Glutamatergic neuron (in vitro differentiated cells): ENCODE measurements at places on chromosomes 12 and 14. TPM values are rescaled to one million over a fixed set of nuclear protein-coding genes. Genes with fewer than 3 reads are reported as not detected.

The OAS1 gene
- total RNA-seq: not detected

The CLEC2D gene
- total RNA-seq: 7.2 TPM

The TBC1D30 gene
- total RNA-seq: 15.2 TPM

The GLS2 gene
- 0.91 TPM for total RNA-seq

The TRMT5 gene
- total RNA-seq: 16.6 TPM

The SIX6 gene
- not detected for total RNA-seq

The FRMD6 gene
- 16.9 TPM for total RNA-seq

The CISTR gene
- not detected for total RNA-seq

The SLC25A47 gene
- total RNA-seq: not detected

The CDCA3 gene
- 5.2 TPM for total RNA-seq

The CRIP1 gene
- total RNA-seq: 49.3 TPM

The RHOJ gene
- not detected for total RNA-seq

- H3K27ac ChIP-seq: no peak overlapping the region
- H3K4me3 ChIP-seq: no peak overlapping the region
- no peaks in the 10 kb centered on the region for H3K4me1 ChIP-seq
- no peak for DNase-seq
- no peaks in the 10 kb centered on the region for H3K27me3 ChIP-seq
Observed at GRCh38 chr12:85733221-85733840, 102.9 kb downstream of the RASSF9 start.

GRCh38 chr14:104975481-104976197 lies 2.5 kb downstream of the AHNAK2 start:
- no peaks in the 10 kb centered on the region for H3K36me3 ChIP-seq
- peaks cover 6% of the 10 kb centered on the region for H3K4me1 ChIP-seq
- H3K27ac ChIP-seq: no peak overlapping the region
- no peak overlapping the region for H3K4me3 ChIP-seq
- H3K27me3 ChIP-seq: peaks cover 9% of the 10 kb centered on the region

GRCh38 chr12:124375141-124375788 lies 80.4 kb downstream of the RFLNA start:
- no peak overlapping the region for H3K4me3 ChIP-seq
- no peaks in the 10 kb centered on the region for H3K36me3 ChIP-seq
- H3K4me1 ChIP-seq: peaks cover 4% of the 10 kb centered on the region
- no peak overlapping the region for H3K27ac ChIP-seq

DNA sequence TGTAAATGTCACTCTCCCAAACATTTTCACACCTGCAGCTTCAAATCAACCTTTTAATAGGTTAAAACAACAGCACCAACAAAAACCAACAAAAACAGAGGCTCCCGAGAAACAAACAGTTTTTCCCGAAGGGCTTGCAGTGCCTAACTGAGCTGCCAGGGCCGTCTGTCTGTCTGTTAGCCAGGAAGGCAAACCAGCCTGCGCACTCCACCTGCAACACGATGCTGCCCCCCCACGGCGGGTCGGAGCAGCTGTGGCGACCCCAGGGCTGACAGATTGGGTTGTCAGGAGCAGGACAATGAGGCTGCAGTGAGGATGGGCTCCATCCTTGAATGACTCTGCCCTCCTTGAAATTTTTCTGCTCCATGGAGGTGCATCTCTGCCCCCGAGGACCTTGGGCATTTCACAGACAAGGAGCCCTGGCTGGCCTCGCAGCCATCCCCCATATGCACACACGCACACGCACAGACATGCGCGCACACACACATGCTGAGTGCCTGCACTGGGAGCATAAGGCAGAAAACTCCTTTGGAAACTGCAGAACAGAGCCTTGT lies 2.6 kb downstream of the RTL1 start:
- DNase-seq: peak; percentile 80
- no peaks in the 10 kb centered on the region for H3K36me3 ChIP-seq
- peaks cover 16% of the 10 kb centered on the region for H3K27me3 ChIP-seq

- DNase-seq: no peak
- H3K4me3 ChIP-seq: peak overlapping the region; percentile 44
- H3K27ac ChIP-seq: peak overlapping the region; percentile 75
- peaks cover 60% of the 10 kb centered on the region for H3K4me1 ChIP-seq
- H3K36me3 ChIP-seq: no peaks in the 10 kb centered on the region
- H3K27me3 ChIP-seq: peaks cover 2% of the 10 kb centered on the region
Observed at GRCh38 chr12:109462868-109463692, 14.0 kb downstream of the KCTD10 start.

DNA sequence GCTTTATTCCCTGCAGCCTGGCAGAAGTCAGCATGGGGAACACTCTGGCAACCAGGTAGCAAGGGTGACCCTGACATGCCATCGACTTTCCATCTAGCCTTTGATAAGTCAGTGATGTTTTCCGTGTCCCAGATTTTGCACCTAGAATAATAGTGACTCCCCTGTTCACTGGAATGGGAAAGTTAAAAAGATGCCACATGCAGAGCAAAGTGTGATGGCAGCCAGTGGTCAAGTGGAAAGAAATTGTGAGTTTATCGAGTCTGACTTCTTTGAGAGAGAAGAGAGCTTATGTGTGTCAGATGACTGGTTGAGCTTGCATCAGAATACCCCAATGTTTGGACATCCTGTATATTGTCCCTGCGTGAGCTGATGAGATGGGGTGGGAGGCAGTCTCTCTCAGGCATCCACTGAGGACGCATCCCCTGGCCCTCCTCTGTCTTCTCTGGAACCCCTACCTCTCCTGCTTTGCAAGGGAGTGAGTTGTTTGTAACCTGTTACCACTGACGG lies 148.5 kb downstream of the GCH1 start:
- no peak overlapping the region for H3K4me3 ChIP-seq
- H3K4me1 ChIP-seq: no peaks in the 10 kb centered on the region
- peaks cover 4% of the 10 kb centered on the region for H3K27me3 ChIP-seq
- no peaks in the 10 kb centered on the region for H3K36me3 ChIP-seq
- no peak overlapping the region for H3K27ac ChIP-seq

- H3K27ac ChIP-seq: no peak overlapping the region
- H3K27me3 ChIP-seq: peaks cover 2% of the 10 kb centered on the region
- H3K4me3 ChIP-seq: no peak overlapping the region
- H3K4me1 ChIP-seq: peaks cover 13% of the 10 kb centered on the region
- peaks cover 15% of the 10 kb centered on the region for H3K36me3 ChIP-seq
Observed at GRCh38 chr12:2282318-2282717, 229.5 kb downstream of the CACNA1C start.

- DNase-seq: no peak
- peaks cover 2% of the 10 kb centered on the region for H3K27me3 ChIP-seq
- peaks cover 8% of the 10 kb centered on the region for H3K4me1 ChIP-seq
- H3K27ac ChIP-seq: no peak overlapping the region
Observed at GRCh38 chr12:104177336-104177662, 38.3 kb upstream of the TXNRD1 start.

DNA sequence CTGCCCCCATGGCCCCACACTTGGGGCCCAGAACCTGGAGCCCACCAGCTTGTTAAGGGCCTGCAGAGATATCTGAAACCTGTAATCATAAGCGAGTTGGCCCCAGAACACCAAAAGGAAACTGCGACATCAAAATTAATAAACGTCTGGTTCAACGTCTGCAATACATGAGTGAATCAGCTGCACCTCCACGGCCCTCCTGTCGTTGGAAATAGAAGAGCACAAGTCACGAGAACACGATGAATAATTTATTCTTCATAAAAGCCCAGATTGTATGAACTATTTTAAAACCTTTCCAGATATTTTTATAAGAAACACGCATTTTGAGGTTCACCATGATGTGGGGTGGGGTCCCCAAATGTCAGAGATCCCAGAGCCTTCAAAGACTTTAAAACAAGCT lies 9.7 kb upstream of the CMKLR1 start:
- no peak overlapping the region for H3K4me3 ChIP-seq
- H3K27ac ChIP-seq: no peak overlapping the region
- DNase-seq: no peak

GRCh38 chr14:100710391-100710790 lies 16.3 kb upstream of the DLK1 start:
- H3K4me3 ChIP-seq: peak overlapping the region; percentile 11
- peak overlapping the region; percentile 89 for H3K27ac ChIP-seq
- H3K4me1 ChIP-seq: peaks cover 43% of the 10 kb centered on the region

- DNase-seq: no peak
- H3K27me3 ChIP-seq: peaks cover 10% of the 10 kb centered on the region
- no peaks in the 10 kb centered on the region for H3K36me3 ChIP-seq
- H3K4me1 ChIP-seq: peaks cover 15% of the 10 kb centered on the region
Observed at GRCh38 chr12:42585841-42586216, 3.7 kb downstream of the PRICKLE1 start.

DNA sequence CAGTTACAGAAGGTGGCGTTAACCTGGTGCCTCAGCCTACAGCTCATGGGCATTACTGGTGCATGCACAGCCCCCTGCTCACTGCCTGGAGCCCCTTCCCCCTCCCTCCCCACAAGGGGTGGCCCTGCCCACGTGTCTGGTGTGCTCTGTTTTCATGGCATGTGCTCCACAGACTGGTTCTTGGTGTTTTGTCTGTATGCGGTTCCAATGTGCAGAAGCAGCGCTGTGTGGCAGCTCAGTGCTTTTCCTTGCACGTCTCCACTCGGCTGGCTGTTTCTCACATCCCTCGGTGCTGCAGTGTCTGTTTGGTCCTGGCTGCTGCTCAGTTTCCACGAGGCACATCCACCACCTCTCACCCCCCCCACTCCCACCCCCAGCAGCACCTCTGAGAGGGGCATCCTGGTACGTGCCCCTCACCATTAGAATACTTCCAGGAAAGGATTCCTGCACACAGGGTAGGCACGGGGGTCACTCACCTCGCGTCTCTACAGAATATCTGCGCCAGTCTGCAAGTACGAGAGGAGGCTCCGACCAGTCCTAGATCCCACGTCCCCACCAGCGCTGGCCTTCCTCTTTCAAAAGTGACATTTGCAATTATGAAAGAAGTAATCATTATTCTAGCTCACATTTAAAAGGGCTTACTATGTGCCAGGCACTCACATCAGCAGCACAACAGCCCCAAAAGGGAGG lies 27.1 kb downstream of the DIO3 start:
- no peak overlapping the region for H3K27ac ChIP-seq
- DNase-seq: peak; percentile 10
- H3K36me3 ChIP-seq: no peaks in the 10 kb centered on the region
- peaks cover 6% of the 10 kb centered on the region for H3K27me3 ChIP-seq

DNA sequence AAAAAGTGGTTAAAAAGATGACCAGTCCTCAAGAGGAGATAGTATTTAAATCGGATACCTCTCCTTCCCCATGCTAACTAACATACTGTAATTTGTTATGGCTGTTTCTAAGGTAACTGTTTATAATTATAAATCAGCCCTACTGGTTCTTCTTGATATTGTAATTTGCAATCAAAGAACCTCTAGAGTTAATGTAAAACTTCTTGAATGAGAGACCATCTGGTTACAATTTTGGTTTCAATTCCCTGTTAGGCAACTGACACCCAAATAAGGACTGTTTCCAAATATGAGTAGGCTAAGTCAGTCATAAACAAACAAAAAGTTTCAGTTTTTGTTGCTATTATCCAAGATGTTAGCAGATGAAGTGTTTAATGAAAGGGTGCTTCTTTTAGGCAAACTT lies 120.2 kb upstream of the DNM1L start:
- H3K4me3 ChIP-seq: no peak overlapping the region
- peaks cover 4% of the 10 kb centered on the region for H3K27me3 ChIP-seq
- no peaks in the 10 kb centered on the region for H3K36me3 ChIP-seq
- no peak for DNase-seq
- H3K4me1 ChIP-seq: peaks cover 33% of the 10 kb centered on the region

GRCh38 chr14:100747021-100747586 lies 20.4 kb downstream of the DLK1 start:
- H3K36me3 ChIP-seq: no peaks in the 10 kb centered on the region
- H3K27ac ChIP-seq: no peak overlapping the region
- H3K4me1 ChIP-seq: no peaks in the 10 kb centered on the region
- H3K27me3 ChIP-seq: no peaks in the 10 kb centered on the region

DNA sequence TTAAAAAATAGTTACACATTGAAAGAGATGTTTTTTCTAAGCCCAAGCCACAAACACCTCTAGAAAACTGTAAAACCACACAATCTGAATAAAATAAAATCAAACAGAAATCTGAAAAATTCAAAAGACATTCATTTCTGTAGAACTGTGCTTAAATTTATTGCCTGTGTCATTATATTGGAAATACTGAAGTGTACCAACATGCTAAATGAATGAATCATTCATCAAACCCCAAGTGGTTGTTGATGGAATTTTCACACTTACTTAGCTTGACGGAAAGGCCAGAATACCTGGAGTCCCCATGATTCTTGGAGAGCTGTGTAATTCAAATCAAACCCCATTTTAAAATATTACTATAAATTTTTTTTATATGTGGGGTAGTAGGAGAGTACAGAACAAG lies 2.7 kb downstream of the KITLG start:
- H3K4me1 ChIP-seq: no peaks in the 10 kb centered on the region
- no peak overlapping the region for H3K4me3 ChIP-seq
- H3K27me3 ChIP-seq: peaks cover 5% of the 10 kb centered on the region

DNA sequence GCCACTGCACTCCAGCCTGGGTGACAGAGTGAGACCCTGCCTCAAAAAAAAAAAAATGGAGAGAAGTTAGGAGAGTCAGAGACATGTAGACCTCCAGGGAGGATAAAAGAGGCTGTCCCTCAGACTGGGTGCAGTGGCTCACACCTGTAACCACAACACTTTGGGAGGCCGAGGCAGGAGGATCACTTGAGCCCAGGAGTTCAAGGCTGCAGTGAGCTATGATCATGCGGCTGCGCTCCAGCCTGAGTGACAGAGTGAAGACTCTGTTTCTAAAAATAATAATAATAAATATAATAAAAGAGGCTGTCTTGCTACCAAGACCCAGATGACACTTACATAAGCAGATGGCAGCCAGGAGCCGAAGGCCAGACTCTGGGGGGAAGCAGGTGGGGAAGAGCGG lies 18.5 kb downstream of the SLC7A8 start:
- peaks cover 4% of the 10 kb centered on the region for H3K27me3 ChIP-seq
- DNase-seq: no peak
- H3K36me3 ChIP-seq: no peaks in the 10 kb centered on the region
- H3K4me1 ChIP-seq: peaks cover 10% of the 10 kb centered on the region

- H3K27me3 ChIP-seq: no peaks in the 10 kb centered on the region
- H3K36me3 ChIP-seq: no peaks in the 10 kb centered on the region
- H3K4me1 ChIP-seq: peaks cover 14% of the 10 kb centered on the region
- H3K27ac ChIP-seq: peak overlapping the region; percentile 67
- no peak for DNase-seq
Observed at GRCh38 chr12:19005257-19005801, 124.2 kb upstream of the PLEKHA5 start.

- H3K27me3 ChIP-seq: peaks cover 14% of the 10 kb centered on the region
- no peak for DNase-seq
- no peak overlapping the region for H3K4me3 ChIP-seq
- H3K27ac ChIP-seq: peak overlapping the region; percentile 68
- H3K36me3 ChIP-seq: peaks cover 11% of the 10 kb centered on the region
Observed at GRCh38 chr12:3604748-3605586, 114.0 kb downstream of the PRMT8 start.
